B cell (primary cell): ENCODE measurements at places on chromosomes 11 and 22. TPM values are rescaled to one million over a fixed set of nuclear protein-coding genes. Genes with fewer than 3 reads are reported as not detected.
A peak's percentile ranks its signal among the peaks of the same experiment; 100 is the strongest.

- DNase-seq = peak; percentile 38
Observed at GRCh38 chr22:43867839-43868635, 5.7 kb upstream of the SULT4A1 start.

The PLA2G3 gene
- total RNA-seq = not detected in 2 replicates

The OR51I1 gene
- not detected in 2 replicates for total RNA-seq

DNA sequence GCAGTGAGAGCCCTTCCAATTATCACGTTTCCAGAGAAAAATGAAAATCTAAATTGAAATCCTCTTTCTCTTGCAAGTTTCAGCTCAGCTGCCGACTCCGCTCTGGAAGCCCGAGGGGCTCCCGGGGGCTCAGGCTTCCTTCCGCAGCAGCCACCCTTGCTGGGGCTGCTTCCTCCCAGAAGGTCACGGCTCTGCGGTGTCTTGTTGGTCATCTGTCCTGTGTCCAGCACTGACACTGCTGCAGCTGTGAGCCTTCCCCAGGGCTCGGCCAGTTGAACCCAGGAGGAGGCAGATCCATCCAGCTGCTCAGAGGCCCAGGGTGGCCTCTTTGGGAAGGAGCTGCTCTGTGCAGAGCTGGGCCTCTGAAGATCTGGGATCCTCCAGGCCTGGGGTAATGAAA is 1337.2 kb downstream of the TBC1D22A start:
- DNase-seq = peak; percentile 16

GRCh38 chr22:27306771-27307170 is 494.8 kb downstream of the MN1 start:
- DNase-seq = no peak

DNA sequence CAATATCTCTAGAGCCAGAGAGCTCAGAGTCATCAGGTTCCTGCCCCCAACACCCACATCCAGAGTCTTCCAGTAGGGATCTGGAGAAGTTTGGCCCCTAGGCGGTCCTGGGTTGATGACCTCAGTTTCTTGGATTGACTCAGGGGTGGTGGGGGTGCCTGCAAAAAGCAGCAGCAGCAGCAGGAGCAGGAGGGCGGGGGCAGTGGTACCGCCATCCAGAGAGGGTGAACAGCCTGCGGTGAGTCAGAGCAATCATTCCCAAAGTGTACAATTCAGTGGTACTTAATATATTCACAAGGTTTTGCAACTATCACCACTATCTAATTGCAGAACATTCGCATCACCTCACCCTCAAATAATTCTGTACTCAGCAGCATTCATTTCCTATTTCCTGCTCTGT is 9.9 kb upstream of the SEC14L3 start:
- DNase-seq = no peak

DNA sequence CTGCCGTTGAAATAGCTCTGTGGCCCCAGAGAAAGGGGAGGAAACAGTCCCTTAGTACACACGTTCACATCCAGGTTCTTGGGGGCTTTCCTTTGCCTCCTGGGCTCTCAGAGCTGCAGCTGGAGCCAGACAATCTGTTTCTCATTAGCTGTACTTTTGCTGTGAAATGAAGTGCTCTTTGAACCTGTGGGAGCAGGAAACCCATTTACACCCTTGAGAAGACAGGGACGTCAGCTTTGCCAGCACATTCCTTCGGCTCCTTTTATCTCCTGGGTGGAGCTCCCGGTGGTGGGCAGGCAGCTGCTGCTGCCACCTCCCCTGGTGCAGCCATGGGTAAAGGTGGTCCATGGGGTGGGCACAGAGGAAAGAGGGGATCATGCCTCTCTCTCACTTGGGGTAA is 80.6 kb upstream of the TIMP3 start:
- no peak for DNase-seq

- DNase-seq = no peak
Observed at GRCh38 chr11:80156062-80156461, 715.2 kb upstream of the TENM4 start.

The GRAMD1B gene
- 9.6 and 11.6 TPM in 2 replicates for total RNA-seq

DNA sequence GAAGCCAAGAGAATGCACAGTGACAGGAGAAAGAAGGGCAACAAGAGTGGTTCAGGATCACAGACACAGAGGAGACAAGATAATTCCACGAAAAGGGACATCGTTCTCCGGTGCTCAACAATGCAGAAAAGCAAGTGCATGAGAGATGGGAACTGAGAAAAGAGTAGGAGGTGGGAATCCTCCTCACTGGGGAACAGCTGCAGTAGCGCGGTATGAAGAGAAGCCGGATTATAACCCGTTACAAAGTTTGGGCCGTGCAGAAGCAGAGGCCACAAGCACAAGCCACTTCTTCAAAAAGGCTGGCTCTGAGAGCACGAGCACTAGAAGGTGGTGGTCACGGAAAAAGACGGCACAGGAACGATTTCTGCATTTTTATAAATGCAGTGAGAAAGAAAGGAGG is 114.2 kb upstream of the BID start:
- no peak for DNase-seq
